ENCODE measurements at places on chromosomes 1 and 21.

DNA sequence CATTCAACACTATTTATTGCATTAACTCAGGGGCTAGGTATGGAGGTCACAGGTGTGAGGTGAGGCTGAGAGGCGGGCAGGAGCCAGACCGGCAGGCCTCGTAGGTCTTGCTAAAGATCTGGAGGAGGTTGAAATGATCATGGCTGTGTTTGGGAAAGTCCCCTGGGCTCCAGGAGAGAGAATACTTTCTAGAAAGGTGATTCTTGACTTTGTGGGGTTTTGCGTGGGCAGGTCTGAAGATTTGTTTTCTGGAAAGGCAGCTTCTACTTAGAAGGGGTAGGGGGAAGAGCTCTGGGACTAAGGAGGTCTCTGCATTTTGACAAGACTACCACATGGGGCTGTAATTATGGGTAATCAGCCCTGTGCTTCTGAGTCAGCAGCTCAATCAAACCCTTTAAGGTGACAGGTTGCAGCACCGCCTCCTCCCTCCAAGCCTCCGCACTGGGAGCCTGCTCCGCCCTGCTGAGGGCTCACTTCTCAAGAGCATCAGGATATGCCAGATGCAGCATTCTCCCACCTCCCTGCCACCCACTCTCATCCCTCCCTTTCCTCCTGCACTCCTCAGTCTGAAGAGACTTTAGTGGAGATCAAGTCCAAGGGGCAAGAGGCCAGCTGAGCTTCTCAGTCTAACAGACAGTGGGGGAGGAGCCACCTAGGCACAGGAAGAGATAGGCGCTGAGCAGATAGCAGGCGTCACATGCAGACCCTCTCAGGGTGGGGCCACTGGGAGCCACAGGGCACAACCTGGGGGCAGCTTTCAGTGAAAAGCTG, 30.5 kb downstream of the SLC30A1 start:
- DNase-seq = peak; percentile 4

GRCh38 chr1:207336559-207337467, 15.3 kb downstream of the CD55 start:
- no peak for DNase-seq

GRCh38 chr1:31749785-31750735, 14.1 kb downstream of the ADGRB2 start:
- no peak for DNase-seq

DNA sequence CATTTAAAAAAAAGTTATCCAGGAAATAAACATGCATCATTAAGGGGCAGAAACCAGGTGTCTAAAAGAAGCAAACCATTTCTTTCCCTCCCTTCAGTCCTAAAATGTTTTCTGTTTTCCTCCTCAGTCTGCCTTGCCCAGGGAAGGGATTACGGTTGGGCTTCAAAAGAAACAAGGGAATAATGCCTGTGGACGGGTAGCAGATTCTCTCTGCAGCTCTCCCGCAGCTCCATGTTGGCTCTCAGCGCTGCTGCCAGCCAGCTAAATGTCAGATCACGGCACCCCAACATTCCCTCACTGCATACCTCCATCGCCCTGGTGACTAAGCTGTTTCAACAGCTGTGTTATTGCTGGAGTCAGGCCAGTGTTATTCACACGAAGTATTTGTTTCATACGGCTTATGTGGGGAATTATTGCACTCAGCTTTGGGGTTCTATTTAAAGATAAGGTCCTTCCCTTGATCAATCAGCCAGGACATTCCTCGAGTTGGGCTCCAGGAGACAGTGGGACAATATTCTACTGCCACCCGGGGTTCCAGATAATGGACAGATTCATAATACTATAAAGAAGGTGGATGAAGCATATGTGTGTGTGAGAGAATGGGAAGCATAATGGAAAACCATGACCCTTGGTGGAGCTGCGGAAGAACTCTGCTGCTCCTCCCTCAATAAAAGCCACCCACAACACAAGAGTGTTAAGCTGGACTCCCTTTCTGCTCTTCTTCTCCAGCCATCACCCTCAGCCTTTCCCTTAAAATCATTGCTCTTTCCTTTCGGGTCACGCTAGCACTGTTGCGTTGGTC, 58.2 kb downstream of the WLS start:
- DNase-seq = no peak

- DNase-seq = no peak
Observed at GRCh38 chr1:98733782-98734112, 72.2 kb downstream of the SNX7 start.

DNA sequence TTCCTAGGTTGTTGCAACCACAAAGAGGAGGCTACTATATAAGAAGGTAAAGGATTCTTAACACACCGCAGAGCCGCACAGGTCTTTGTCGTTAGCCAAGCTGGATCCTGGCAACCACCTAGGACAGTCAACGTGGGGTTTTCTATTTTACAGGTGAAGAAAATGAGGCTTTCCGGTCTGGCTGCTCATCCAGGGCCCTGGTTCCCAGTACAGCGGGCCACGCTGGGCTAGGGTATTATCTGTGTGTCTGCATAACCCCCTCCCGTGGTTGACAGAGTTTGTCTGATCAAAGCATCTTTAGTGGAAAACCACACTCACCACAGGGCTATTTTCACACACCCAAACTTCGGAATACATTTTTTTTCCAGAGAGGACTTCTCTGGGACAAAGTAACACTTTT, 39.0 kb upstream of the PDE9A start:
- DNase-seq = peak; percentile 23

GRCh38 chr1:209443975-209444651, 139.4 kb upstream of the CAMK1G start:
- DNase-seq = no peak

- no peak for DNase-seq
Observed at GRCh38 chr1:86619313-86619712, 72.4 kb downstream of the CLCA4 start.

DNA sequence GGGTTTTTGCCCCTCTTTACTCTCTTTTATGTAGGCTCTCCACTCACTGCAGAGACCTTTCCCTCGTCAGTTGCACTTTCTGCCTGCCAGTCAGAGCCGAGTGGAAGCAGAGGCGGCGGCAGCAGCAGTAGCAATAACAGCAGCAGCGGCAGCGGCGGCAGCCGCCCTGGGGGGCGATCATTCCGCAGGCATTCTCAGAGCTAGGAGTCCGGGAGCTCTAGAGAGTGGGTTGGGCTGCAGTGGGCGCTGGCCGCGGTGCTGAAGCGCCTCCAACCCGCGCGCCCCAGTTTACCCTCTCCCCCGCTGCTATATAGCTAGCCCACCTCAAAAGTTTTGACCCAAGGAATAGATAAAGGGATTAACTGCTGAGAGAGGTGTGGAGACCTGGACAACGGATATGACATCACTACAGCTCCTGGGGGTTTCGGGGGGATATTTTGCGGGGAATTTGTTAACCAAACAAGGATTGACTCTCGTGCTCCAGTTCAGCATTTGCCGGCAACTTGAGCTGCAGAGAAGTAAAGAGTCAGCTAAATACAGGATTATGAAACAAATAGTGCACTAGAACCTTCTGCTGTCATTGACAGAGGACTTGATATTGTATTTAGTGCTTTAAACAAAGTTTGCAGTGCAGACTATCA, at the start of gene OLFM3:
OLFM3 (minus strand) TSS at position 102 of the 641 bp plus-strand sequence.
- DNase-seq = no peak

- DNase-seq = no peak
Observed at GRCh38 chr1:163076044-163076443, 6.9 kb downstream of the RGS4 start.

- DNase-seq = no peak
Observed at GRCh38 chr1:150187560-150187931, 37.8 kb downstream of the PLEKHO1 start.

DNA sequence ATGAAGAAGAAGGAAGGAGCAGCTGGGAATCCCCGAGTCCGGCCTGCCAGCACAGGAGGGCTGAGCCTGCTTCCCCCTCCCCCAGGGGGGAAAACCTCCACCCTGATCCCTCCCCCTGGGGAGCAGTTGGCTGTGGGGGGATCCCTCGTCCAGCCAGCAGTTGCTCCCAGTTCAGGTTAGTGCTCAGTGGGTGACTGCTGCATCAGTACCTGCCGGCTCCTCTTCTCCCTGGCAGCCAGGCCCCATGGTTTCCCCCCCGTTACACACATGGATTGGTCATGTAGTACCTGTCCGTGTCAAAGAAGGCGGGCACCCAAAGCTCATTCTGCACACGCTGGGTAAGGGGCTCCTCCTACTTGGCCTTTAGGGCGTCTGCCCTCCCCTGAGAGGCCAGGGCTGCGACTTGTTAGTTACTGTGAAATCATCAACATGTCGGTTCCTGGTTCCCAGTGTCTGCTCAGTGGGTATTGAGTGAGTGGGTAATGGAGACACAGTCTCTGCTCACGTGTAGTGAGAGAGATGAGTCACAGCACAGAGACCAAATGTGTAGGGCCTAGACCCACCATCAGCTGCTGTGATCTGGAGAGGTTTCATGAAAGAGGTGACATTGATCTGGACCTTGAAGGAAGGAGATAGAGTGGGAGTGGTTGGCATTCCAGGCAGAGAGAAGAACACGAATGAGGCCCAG, 11.5 kb downstream of the NECAP2 start:
- no peak for DNase-seq

DNA sequence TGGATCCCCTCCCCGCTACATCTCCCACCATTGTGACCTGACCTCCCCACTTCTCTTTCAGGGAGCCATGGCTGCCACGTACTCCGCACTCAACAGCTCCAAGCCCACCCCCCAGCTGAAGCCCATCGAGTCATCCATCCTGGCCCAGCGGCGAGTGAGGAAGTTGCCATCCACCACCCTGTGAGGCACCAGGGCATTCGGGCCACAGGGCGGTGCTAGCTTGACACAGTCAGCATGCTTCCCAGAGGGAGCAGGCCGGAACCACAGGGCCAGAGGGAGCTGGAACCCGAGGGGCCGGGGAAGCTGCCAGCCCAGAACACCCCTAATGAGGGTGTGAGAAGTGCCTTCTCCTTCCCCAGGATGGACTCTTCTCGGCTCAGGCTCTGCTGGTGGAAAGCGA, 44.5 kb downstream of the RPS6KA1 start:
- no peak for DNase-seq

- no peak for DNase-seq
Observed at GRCh38 chr1:87739704-87740103, 411.0 kb downstream of the LMO4 start.

GRCh38 chr1:186059752-186060151, 315.3 kb downstream of the TPR start:
- no peak for DNase-seq

GRCh38 chr1:177340601-177341067, 169.9 kb downstream of the BRINP2 start:
- DNase-seq = no peak

- no peak for DNase-seq
Observed at GRCh38 chr1:22635436-22635835, 992 bp upstream of the C1QA start.

GRCh38 chr1:66291531-66291864, 242.5 kb upstream of the SGIP1 start:
- no peak for DNase-seq

DNA sequence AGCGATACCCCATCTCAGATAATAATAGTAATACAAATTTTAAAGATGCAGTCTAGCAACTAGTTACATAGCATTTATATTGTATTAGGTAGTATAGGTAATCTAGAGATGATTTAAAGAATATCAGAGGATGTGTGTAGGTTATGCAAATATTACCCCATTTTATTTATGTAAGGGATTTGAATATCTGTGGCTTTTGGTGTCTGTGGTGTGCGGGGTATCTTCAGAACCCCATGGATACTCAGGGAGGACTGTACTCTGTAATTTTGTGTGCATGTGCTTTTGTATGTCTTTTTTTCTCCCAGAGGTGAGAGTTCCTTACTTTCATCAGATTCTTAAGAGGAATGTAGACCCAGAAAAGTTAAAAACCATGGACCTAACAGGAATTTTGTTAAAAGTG, 12.8 kb downstream of the RNF2 start:
- DNase-seq = no peak

DNA sequence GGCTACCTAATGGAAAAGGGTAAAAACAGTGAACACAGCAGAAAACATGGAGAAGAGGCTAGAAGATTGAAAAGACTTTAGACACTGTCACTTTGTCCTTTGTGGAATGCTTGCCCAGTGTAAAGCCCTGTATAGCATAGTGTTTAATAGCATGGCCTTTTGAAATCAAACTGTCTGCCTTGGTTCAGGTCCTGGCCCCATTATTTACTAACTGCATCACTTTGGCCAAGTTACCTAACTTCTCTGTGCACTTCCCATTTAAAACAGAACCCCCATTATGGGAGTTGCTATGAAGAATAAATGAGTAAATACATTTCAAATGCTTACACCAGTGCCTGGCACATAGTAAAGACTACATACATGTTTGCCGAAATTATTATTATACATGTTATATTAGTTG, 12.1 kb downstream of the PHC2 start:
- no peak for DNase-seq

GRCh38 chr1:33374336-33375105, 53.6 kb upstream of the A3GALT2 start:
- no peak for DNase-seq

DNA sequence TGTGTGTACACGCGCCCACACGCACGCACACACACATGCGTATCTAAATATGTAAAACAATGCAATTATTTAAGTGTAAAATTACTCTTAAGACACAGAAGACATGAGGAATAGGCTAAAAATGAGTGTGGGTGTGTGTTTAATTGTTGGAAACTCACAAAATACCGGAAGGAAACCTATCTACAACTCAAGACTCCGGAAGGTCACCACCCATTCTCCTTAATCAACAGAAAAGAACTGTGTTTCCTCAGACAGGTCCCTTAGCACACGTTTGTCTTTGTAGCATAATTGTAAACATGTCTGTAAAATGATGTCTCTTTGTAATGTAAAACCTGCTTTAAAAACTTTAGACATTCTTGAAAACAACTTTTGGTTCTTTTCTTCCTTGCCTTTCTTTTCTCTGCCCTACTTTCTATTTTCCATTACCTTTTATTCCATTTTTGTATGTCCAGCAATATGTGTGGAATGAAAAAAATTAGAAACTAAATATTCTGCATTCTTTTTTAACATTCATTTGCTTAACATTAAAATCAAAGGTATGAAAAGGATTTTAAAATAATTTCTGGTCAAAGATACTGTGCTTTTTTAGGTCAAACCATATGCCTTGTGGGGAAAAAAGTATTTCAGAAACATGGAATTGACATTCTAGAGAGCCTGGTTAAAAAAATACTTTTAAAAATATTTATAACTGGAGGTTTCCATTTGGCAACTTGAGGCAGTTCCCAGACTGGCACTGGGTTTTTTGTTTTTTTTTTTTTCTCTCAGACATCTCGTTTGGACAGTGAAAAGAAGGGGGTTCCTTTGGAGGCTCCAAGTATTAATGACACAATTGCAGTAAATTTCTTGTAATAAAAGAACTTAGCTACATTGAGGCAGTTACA, 46.2 kb downstream of the ATP5PF start:
- no peak for DNase-seq
